ENCODE measurements at places on chromosomes 5 and 9. TPM values are rescaled to one million over a fixed set of nuclear protein-coding genes. Genes with fewer than 3 reads are reported as not detected.

Gene OTP
- not detected for total RNA-seq

Gene ARID3C
- 0.11 TPM for total RNA-seq

Gene INSYN2B
- 1.2 TPM for total RNA-seq

Gene HAVCR1
- total RNA-seq = not detected

Gene ZNF483
- total RNA-seq = 3.3 TPM

Gene ECM2
- 1.5 TPM for total RNA-seq

Gene TRIP13
- 71.6 TPM for total RNA-seq

Gene URM1
- total RNA-seq = 79.1 TPM

Gene TSSK1B
- not detected for total RNA-seq

Gene SPDL1
- total RNA-seq = 32.6 TPM

Gene DYNC2I2
- total RNA-seq = 179 TPM

Gene FAM81B
- not detected for total RNA-seq

Data from A375 (cell line).